ENCODE measurements at places on chromosomes 4 and X.
A peak's percentile ranks its signal among the peaks of the same experiment; 100 is the strongest.

DNA sequence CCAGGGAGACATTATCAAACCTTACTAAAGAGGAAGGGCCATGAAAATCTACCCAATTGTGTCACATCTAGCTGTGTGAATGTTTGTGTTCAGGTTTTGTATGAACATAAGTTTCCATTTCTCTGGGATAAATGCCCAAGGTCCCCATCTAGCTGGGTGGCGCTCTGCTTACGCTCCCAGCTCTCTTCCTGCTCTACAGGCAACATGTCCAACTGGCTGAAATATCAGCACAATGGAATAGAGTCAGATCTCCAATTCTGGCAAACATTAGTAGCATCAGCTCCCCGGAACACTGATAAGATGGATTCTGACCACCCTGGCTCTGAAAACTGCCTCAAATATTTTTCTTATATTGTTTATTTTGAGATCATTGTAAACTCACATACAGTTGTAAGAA, 74.8 kb downstream of the IRF2 start:
- DNase-seq = no peak

GRCh38 chr4:89152972-89153371, 41.6 kb downstream of the TIGD2 start:
- no peak for DNase-seq

DNA sequence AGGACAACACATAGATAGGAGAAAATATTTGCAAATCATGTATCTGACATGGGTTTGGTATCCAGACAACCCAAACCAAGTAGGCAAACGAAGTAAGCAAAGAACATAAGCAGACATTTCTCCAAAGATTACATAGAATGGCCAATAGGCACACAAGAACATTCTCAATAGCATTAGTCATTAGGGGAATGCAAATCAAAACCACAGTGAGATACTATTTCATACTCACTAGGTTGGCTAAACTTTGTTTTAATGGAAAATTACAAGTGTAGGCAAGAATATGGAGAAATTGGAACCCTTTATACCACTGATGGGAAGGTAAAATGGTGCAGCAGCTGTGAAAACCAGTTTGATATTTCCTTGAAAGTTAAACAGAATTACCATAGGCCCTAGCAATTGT, 74.7 kb downstream of the CHRNA9 start:
- DNase-seq = no peak

DNA sequence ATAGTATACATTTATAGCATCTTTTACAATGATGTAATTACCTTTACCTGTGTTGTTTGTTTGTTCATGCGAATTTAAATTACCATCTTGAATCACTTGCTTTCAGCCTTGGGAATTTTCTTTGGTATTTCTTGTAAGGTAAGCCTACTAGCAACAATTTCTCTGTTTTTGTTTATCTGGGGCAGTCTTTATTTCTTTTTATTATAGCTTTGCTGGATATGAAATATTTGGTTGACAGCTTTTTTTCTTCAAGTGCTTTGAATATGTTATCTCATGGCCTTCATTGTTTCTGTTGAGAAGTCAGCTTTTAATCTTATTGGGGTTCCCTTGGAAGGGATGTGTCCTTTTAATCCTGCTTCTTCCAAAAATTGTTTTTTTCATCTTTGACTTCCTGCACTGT, 292.8 kb upstream of the EDA2R start:
- no peak for DNase-seq

- no peak for DNase-seq
Measured at GRCh38 chrX:100274916-100275315, 135.2 kb downstream of the PCDH19 start.

DNA sequence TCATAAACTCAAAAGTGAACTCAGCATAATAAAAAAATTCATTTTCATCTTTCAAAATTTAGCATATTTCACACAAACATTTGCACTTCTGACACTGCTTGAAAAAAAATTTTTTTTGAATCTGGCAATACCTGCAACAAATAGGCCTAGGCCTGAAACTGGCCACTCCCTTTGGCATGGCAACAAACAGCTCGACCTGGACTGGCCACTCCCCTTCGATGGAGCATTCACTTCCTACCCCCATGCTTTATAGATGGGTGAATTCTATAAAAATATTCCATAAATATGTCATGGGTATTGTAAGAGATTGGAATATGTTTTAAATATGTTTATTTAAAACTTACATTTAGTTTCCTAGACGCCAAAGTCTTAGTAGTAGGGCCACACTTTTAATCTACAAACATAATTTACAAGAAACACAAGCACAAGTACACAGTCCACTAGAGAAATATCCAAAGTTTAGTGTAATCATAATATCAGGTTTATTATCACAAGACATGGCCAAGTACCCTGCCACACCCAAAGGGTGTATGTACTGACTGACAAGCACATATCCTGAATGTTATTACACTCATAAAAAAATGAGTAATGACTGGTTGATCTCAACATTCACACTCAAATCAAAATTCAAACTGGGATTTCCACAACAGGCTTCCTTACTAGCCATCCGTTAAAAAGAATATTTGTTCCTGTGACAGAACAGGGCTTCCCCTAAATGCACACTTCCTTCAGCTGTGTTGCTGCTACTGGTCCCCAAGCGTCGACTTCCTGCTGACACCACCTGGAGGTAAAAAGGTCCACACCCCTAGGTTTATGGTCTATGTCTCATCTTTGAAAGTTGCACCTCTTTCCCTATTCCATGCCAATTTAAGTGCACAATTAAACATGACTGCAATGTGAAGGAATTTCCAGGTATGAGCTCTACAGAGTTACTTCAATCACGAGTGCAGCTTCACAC, 271.5 kb downstream of the NR3C2 start:
- DNase-seq = peak; percentile 10

GRCh38 chrX:106451933-106452332, 159.8 kb upstream of the RADX start:
- no peak for DNase-seq

DNA sequence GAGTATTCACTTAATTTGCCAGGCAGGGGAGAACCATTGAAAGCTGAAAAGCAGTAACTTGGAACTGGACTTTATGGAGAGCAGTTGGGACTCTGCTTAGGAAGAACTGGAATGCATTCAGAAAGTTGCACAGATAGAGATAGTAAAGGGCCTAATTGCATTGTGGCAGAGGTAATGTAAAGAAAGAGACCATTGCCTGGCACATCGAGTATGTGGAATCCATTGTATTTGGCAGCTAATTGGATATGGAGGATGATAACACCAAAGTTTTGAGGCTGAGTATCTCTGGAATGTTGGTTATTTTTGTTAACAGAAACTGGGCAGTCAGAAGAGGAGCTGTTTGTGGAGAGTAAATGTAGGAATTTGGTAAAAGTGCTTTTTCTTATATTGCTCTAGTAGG, 169.9 kb downstream of the BMPR1B start:
- DNase-seq = no peak

DNA sequence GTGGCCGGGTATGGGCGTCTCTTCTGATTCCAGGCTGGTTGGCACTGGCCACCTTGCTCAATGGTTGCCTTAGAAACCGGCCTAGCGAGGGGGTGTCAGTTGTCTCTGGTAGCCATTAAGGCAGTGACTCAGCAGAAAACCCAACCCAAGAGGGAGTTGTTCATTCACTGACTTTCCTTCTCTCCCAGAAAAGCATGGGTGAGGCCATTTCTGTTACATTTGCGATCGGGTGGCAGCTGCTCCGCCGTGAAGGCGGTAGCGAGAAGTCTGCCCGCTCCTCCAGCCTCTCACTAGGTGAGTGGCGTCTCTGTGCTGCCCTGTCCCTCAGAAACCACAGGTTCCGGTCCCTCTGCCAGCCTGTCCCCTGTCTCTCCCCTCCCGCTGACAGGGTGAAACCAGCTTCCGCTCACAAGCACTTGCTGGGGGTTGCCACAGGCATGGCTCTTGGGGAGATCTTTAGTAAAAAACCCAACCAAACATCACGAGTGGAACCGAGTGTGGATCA, 17.4 kb downstream of the IRAK1 start:
- peak; percentile 93 for DNase-seq

- no peak for DNase-seq
Measured at GRCh38 chrX:41895826-41896225, 27.5 kb downstream of the CASK start.

DNA sequence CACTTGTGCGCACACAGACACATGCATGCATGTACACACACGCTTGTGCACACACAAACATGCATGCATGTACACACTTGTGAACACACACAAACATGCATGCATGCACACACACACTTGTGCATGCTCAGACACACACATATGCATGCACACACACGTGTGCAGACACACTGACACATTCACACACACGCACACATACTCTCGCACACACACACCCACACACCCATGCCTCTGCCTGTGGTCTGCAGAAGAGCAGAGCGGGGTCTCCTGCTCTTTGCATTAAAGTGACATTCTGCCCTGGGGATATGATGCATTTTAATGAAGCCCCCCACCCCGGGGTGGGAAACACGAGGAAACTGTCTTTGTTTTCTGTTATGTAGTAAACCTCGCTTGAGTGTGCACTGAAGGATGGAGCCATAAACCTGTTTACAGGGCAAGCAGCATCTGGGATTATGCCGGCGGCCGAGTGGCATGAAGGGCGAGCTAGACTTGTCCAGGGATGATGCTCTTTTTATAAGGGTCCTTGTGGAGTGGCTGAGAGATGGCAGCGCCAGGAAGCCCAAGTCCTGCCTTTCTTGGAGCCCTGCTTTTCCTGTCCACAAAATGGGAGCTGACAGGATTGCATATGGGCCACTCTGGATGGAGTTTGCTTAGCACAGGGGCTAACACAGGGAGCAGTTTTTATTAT, 17.8 kb downstream of the PSAPL1 start:
- no peak for DNase-seq

- DNase-seq = no peak
Measured at GRCh38 chr4:123836851-123837595, 440.4 kb downstream of the SPRY1 start.

- no peak for DNase-seq
Measured at GRCh38 chrX:13323241-13323640, 3.4 kb upstream of the ATXN3L start.

DNA sequence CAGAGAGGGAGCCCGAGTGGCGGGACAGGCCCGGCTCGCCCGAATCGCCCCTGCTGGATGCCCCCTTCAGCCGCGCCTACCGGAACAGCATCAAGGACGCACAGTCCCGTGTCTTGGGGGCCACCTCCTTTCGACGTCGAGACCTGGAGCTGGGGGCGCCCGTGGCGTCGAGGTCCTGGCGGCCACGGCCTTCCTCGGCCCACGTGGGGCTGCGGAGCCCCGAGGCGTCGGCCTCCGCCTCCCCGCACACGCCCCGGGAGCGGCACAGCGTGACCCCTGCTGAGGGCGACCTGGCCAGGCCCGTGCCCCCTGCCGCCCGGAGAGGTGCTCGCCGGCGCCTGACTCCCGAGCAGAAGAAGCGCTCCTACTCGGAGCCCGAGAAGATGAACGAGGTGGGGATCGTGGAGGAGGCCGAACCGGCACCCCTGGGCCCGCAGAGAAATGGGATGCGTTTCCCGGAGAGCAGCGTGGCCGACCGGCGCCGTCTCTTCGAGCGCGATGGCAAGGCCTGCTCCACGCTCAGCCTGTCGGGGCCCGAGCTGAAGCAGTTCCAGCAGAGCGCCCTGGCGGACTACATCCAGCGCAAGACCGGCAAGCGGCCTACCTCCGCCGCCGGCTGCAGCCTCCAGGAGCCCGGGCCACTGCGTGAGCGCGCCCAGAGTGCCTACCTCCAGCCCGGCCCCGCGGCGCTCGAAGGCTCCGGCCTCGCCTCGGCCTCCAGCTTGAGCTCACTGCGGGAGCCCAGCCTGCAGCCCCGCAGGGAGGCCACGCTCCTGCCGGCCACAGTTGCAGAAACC, 156.9 kb downstream of the SOWAHB start:
- DNase-seq = no peak

DNA sequence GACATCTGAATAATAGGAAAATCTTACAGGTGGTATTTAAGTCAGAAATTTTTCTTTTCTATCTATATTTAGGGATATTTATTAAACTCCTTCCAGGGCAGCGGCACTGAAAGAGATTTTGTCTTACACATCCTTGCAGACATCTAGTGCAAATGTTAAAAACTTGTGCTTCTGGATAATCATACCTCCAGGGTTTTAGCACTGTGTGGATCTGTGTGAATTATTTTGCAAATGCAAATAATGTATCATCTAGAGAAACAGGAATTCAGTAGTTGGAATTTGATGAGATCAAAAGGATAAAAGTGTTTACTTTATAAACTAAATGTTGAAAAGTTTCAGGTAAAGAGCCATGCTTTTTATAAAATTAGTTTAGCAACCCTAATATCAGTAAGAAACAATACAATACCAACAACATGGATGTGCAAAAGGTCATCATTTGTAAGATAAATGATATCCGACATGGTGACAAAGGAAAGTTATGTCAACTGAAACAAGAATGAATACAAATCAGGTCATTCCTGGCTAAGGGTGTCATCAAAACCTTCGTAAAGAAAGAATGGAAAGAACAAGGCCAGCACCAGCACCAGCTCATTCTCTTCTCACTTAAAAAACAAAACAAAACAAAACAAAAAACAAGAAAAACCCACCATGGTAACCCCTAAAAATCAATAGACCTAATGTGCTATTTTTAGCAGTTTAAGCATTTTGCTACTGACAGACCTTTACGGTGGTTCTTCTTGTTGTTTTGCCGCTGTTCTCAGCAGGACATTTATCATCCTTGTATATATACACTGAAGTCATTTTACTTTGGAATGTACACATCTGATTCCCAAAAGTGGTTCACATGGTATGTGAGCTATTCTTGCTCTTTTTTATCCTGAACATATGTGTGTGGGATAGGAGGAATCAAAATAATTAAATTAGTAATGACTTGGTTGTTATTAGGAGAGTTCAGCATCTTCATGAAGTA, 219.7 kb upstream of the NDST3 start:
- DNase-seq = no peak

GRCh38 chrX:125204681-125205132, 115.0 kb upstream of the TEX13C start:
- DNase-seq = no peak

GRCh38 chrX:154082396-154083125, 15.0 kb downstream of the MECP2 start:
- DNase-seq = peak; percentile 13

DNA sequence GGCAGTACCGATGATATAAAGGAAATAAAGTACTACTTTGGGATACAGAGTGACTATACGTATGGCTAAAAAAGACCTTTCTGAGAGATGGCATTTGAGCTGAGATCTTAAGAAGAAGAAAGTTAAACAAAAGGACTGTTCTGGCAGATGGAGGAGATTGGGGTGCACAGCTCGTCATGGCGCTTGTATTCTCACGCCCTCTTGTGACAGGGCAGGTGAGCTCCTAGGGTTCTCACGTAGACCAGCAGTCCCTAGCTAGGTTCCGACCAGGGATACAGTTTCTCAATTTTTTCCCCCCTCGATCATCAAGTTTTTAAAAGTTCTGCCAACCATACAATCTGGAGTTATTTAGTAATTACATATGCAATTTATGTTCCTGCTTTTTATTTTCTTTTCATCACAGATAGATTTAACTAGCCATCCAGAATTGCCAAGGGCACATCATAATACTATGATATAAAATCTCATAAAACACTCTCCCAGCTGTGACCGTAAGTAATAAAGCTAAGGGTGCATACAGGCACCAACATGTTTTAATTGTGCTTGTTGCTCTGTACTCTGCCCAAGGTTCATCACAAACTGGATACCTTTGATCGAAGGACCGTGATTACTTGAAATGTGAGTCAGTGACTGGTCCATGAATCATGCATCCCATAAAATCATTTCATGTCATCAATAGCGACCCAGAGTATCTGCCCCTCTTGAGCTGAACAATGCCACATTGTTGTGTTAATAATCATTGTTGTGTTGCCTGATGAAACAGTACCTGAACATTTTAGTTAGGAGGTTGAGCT, 69.4 kb upstream of the ZNF518B start:
- no peak for DNase-seq

- DNase-seq = no peak
Measured at GRCh38 chr4:99200138-99200537, 18.9 kb downstream of the ADH6 start.

Data from hematopoietic multipotent progenitor cell treated with erythropoietin and hydrocortisone succinate and interleukin-3 and kit ligand, for 8 days (in vitro differentiated cells).